ENCODE measurements at places on chromosomes 3 and 15. TPM values are rescaled to one million over a fixed set of nuclear protein-coding genes. Genes with fewer than 3 reads are reported as not detected.
A peak's percentile ranks its signal among the peaks of the same experiment; 100 is the strongest.

- DNase-seq, result peak; percentile 69
These were observed 734 bp downstream of the TBL1XR1 start for GRCh38 chr3:177196456-177197040.

DNA sequence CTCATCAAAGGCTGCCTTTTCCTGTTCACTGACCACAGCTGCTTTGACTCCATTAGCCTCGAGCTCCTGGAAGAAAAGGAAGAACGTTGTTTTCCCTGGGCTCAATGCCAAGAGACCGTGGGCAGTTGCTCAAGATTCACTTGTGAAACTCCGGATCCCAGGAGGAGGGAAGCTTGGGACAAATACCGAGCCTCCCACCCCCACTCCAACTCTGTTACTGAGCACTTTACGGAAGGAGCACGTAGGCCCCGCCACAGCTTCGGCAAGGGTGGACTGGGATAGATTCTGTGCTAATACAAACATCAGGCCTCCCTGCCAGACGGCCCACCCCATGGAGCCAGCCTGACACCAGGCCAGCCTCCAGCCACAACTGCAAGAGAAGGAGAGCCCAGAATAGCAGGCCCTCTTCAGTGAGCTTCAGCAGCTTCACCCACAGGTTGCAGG is 10.8 kb upstream of the FANCD2 start:
- DNase-seq, result peak; percentile 88

- no peak for DNase-seq
These were observed 87.5 kb downstream of the RPL39L start for GRCh38 chr3:187051724-187052366.

The TTBK2 gene
- total RNA-seq, result 20.6 TPM

- DNase-seq, result no peak
These were observed 16.9 kb upstream of the TSC22D2 start for GRCh38 chr3:150391161-150391560.

The UBAP1L gene
- 1.5 TPM for total RNA-seq

GRCh38 chr3:23258110-23258509 is 55.0 kb downstream of the UBE2E2 start:
- no peak for DNase-seq

DNA sequence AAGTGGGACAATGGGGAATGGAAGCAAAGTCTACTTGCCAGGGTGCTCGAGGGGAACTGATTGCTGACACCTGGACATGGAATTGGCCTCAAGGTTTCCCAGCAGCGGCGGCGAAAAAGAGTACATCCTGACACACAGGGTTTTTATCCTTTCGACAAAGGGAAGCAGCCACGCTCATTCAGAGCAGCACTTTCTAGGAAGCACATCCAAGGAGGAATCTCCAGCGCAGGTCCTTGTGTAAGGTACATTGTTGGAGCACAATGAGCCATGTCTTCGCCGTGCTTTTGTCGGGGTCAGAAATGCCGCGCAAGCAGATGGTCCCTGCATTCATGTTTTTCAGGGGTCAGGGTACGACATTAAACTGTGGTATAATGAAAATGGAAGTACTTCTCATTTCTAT is 16.8 kb downstream of the CACNA1D start:
- no peak for DNase-seq

DNA sequence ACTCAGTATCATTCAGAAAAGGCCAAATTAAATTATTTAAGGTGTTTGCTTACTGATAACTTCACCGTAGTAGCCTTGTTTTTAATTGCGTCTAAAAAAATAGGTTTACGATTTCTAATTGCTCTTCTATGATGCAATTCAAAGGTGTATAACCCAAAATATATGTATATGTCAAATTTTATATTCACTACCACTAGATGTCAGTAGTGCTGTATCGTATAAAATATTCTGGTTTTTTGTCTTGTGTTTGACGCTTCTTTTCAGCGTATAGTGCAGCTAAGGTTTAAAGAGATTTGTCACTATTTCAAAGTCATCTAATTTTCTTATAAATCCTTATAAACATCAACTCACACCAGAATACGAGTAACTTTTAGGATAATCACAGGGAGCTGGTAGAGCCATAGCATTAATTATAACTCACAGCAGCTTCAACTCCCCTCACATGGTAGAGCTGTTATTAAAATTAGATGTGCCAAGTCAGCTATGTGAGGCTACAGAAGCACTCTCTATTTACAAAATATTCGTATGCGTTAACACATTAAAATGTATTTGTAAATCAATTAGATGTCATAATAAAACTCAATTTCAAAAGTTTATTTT is 3.5 kb downstream of the PFN2 start:
- no peak for DNase-seq

The FETUB gene
- not detected for total RNA-seq

DNA sequence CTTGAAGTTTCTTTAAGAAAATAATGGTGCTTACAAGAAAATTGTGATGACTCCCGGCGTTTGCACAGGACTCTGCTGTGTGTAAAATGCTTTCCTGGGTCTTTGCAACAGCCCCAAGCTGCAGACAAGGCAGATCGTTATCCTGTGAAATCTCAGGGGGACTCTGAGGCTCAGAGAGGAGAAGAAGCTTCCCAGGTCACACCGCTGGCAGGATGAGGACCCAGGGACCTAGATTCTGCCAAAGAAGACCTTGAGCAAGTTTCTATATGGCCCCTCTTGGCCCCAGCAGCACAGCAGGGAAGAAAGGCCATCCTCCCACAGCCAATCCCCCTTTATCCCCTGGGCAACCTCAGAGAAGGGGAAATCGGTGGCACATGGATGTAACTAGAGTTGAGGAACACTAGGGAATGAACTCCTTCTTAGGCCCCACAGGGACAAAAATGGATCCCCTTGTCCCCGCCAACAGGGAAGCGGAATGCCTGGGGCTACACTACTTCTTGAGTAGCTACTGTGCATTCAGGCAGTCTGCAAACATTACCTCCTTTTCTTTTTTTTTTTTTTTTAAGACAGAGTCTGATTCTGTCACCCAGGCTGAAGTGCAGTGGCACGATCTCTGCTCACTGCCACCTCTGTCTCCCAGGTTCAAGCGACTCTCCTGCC is 72.8 kb downstream of the CPN2 start:
- DNase-seq, result no peak

The VILL gene
- total RNA-seq, result 4.4 TPM

- DNase-seq, result no peak
These were observed 29.5 kb upstream of the ETV5 start for GRCh38 chr3:186138272-186138981.

Data from Right ventricle myocardium inferior (tissue), 1 donor.